ENCODE measurements at places on chromosomes 2 and 18. TPM values are rescaled to one million over a fixed set of nuclear protein-coding genes. Genes with fewer than 3 reads are reported as not detected.
A peak's percentile ranks its signal among the peaks of the same experiment; 100 is the strongest.

Gene SMAD2
- 51.5 TPM for total RNA-seq

Gene NDUFB3
- total RNA-seq: 46.4 TPM

Gene KCNJ13
- total RNA-seq: 0.79 TPM

Gene FOXI3
- 3.7 TPM for total RNA-seq

GRCh38 chr2:13821255-13821880 lies 811.1 kb upstream of the LRATD1 start:
- DNase-seq: no peak

GRCh38 chr18:23306822-23307221 lies 146.3 kb upstream of the RIOK3 start:
- DNase-seq: no peak

- no peak for DNase-seq
These were observed 32.8 kb downstream of the PKP4 start for GRCh38 chr2:158489366-158490112.

- no peak for DNase-seq
These were observed 164.9 kb downstream of the SMAD7 start for GRCh38 chr18:48785736-48786454.

DNA sequence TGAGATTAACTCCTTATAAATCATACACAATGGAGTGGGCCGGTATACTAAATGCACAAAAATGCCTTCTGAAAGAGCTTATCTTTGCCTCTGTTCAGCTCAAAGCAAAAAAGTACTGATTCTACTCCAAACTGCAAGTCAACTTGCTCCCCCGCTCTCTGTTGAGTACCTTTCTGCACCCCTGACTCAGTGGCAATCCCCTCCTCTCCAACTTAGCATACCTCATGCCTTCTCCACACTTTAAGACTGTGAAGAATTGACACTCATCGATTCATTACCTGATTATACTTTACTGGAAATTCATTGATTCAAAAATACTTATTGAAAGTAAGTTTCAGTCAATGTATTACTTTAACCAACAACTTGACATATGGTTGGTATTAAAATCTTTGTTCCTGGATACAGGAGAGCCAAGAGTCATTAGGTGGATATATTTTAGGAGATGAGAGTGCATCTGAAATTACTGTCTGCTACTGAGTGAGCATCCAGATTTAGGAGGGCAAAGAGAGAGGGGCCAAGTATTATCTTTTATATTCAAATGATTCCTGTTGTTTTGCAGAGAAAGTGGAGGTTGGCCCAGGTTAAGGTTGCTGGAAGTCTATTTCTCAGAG lies 187.7 kb downstream of the ICOS start:
- DNase-seq: no peak

DNA sequence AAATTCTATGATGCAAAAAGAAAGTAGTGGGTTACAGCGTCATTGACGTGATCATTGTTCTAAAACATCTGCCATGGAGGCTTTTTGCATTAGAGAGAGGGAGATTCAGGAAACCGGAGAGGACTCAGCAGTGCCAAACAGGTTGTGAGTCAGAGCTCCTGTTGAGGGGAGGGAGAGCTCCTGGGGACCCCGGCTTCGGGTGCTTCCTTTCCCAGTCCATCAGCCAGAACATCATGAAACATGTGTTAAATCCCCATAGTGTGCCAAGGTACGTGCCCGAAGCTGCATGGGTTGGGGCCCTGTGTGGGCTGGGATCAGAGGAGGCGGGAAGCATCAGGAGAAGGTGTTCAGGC lies 791 bp upstream of the CYRIA start:
- DNase-seq: peak; percentile 23

DNA sequence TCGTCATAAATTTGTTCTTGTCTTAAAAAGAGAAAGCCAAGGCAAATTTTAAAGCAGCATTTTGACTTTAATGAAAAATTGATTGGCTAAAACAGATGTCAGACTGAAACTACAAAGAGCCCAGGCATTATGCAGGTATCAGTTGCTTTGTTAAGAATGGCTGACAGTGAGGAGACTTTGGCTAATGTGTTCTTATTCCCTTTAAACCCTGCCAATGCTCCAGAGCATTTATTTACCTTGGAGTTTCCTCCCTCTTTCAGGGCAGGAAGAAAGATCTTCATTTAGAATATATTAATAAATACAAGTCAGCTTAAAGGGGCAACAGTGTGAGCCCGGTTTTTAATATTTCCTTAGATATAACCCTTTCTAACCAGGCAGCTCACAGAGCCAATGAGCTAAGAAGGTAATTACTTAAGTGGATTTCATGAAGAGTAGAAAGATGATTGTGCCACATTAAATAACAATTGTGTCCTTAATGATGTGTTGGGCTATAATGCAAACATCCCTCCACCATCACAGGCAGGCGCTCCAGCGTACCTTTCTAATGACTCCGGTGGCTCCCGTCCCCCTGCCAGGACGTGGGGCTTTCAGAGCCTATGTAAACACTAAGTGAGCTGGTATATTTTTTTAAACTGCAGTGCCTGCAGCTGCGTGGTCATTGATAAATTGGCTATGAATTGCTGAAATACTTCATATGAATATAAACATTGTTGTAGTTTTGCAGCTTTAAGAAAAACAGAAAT lies 349.4 kb upstream of the POU3F3 start:
- DNase-seq: no peak

GRCh38 chr2:217861334-217861877 lies 141.4 kb downstream of the TNS1 start:
- no peak for DNase-seq

DNA sequence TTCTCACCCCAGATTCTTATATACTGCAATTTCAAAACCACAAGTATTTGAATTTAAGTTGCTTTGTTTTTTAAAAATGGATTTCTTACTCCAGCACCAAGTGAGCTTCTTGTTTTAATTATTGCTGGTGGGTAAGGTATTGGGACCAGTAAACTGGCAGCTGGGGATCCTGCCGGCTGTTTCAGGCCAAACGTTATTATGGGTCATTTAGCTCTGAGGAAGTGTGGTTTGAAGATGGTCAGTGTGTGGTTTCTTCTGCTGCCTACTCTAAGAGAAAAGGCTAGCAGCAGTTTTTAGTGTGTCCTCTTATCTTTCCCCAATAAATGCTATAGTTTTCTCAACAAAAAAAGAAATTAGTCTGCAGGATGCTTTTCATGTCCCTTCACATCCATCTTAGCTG lies 30.6 kb downstream of the CFAP221 start:
- DNase-seq: no peak

Data from skin of body (tissue), 3 donors.